Head of caudate nucleus (tissue), 42 donors: ENCODE measurements at places on chromosomes 12 and 14.

DNA sequence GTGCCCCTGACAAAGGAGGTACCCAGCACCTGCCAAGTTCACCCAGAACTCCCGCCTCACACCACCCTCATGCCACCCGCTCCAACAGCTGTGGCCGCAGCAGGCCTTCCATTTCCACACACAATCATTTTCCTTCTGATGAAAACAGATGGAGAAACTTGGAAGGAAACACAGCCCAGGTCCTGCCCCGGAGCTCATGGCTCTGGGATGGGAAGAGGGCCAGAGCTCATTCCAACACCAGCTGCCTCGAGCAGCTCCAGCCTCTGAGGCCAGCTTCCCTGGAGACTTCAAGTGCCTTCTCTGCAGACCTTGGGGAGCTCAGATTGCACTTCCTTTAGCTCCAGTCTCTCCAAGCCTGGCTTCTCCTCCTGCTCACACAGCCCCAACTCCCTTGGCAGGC, 55.1 kb upstream of the CMKLR1 start:
- no peak for DNase-seq

GRCh38 chr12:47965581-47965980, 2.2 kb downstream of the TMEM106C start:
- DNase-seq, result no peak

GRCh38 chr12:47881826-47882427, 22.9 kb downstream of the VDR start:
- DNase-seq, result no peak

- peak; percentile 9 for DNase-seq
These were observed 699 bp downstream of the KTN1 start for GRCh38 chr14:55580470-55581341.

DNA sequence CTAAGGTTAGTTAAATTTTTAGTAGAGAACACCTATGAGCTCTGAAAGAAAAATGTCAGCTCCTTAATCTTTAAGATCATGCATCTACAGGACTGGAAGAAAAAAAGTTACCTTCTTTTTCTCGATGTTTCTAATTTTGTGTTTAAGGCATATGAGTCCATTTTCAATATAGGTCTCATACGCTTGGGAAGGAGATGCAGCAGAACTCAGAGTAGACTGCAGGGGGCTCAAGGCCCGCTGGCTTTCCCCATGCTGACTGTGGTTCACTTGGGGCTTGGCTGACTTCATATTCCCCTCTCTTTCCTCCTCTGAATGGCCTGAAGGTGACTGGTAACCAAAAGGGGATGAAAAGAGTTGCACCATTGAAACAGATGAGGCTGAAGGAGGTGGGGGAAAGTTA, 1.5 kb downstream of the CAPRIN2 start:
- no peak for DNase-seq

GRCh38 chr14:68459480-68460136, 333.3 kb downstream of the ZFP36L1 start:
- no peak for DNase-seq

DNA sequence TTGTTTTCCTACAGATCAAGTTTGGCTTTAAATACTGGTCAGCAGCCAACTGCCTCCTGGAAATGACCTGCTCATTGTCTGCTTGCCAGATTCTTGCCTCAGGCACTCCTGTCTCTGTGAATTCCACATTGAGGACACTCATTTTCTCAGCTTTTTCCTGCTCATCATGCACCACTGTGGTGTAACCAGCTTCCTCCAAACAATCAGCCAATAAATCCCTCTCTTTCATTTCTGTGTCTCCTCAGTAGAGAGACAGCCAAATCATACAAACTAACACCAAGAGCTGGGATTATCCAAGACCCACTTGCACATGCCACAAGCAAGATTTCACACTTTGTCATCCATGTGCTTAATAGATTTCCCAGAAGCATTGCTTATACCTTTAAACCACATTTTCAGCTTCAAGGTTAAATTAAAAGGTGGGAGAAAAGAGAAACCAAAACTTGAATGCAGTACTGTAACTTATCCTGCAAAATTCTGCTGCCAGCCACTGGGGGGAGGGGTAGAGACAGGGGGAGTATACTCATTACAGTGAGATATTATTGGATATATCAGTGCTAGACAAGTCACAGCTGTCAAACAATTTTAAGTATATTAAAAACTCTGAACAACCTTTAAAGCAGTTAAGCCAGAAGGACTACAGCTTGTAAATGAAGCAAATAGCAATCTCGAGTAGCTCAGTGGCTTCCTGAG, 105.0 kb downstream of the PPP2R5E start:
- DNase-seq, result no peak

DNA sequence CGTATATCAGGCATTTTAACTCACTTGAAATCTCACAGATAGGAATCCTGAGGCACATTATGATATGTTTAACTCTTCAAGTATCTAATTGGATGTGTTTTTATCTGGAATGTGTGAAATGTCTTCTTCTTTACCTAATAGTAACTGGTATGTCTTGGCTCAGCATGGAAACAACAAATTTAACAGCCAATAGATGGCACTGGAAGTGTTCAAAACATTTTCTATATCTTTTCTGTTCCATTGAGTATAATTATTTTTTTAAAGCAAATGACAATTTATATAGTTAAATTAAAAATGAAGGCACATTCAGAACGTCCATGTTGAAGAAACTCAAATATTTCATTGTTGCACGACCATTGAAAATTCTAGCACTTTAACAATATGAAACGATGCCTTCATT, 164.6 kb upstream of the SLC16A7 start:
- DNase-seq, result no peak

GRCh38 chr12:13428538-13429265, 232.2 kb downstream of the EMP1 start:
- DNase-seq, result no peak

- DNase-seq, result no peak
These were observed 96.9 kb upstream of the EVL start for GRCh38 chr14:99968191-99968920.

GRCh38 chr12:132632521-132633228, 14.1 kb downstream of the P2RX2 start:
- DNase-seq, result no peak

DNA sequence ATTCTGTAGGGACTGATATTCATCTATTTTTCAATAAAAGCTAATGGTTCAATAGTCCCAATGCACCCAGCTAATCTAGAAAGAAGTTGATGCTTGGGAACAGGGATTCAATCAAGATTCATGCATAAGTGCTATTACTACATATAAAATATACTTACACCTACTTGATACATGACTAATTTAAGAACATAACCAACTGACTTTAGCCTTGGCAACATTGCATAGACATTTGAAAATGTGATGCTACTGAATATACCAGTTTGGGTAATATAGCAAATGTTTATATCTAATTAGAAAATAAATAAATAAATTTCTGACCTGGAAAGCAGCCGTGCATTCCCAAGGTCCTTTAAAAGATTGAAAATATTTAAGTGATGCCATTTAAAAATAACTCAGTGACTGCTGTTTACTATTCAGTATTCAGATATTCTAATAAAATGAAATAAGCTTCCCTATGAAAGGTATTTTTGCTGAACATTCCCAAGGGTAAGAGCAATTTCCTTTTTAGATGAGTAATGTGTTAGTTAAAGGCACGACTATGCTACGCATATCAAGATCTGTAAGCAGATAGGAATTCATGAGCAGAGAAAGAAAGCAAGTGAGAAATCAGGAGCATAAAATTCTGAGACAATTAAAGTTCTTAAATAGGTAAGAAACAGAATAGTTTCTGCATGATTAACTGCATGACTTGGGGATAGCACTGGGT, 160.6 kb upstream of the SYT1 start:
- DNase-seq, result no peak

- DNase-seq, result no peak
These were observed 3.6 kb downstream of the VDR start for GRCh38 chr12:47901063-47901717.

- DNase-seq, result no peak
These were observed 73.5 kb downstream of the RIN3 start for GRCh38 chr14:92586963-92587699.

- no peak for DNase-seq
These were observed 126.9 kb upstream of the KRAS start for GRCh38 chr12:25377469-25378177.

DNA sequence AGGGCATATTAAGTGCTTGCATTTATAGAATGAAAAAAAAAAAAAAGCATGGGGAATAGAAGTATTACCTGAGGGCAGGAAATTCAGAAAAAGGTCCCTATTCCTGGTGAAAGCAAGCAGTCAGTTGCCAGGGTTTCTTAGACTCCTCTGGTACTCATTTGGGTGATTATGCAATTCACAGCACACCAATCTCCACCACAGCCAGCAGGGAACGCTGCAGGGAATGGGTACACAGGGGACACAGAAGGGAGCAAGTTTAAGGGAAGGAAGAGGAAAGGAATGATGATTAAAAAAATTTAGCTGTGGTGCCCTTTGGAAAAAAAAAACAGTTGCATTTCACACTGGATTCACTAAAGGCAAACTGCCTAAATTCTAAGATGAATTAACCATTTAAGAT, 14.2 kb downstream of the BLTP3B start:
- peak; percentile 48 for DNase-seq

DNA sequence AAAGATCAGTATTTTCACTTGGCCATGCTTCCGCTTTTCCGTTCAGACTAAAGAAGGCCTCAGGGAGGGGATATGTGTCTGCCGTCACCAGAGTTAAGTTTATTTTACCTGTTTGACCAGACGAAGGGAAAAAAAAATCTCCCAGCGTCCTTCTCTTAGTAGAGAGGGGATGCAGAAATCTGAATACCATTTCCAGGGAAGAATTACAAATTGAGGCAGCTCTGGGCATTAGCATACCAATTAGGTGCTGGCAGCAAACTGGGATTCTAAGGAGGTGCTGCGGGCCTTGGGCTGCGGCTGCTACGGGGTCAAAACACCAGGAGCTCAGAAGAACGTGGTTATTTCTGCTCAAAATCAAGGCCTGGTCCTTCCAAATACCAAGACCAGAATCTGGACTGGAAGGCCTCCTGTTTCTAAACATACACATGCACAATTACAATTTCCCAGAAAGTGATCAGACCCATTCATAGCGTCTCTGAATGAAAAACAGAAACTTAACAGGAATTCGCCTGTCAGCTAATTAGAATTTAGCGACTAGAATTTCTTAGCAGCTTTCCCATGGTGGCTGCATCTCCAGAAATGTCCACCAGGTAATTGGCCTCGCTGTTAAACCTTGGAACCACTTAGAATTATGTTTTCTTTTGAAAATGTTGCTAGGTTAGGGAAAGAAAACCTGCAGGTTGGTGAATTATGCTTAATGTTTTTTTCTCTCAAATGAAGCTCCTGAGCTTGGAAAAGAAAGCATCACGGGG, 617.0 kb downstream of the VRK1 start:
- no peak for DNase-seq

DNA sequence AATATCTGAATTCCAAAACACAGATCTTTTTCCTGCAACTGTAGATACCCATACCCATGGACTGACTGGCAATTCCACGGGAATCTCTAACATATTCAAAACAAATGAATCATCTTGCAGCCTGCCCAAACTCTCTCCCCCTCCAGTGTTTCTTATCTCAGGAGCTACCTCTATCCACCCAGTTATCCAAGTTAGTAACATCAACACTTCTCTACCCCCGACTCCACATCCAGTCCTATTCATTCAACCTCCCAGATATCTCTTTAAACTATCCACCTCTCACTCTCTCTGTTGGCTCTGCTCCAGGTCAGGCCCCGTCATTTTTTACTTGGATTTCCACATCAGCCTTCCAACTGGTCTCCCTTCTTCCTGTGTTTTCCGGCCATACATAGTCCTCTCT, 6.7 kb upstream of the KCNH5 start:
- no peak for DNase-seq

DNA sequence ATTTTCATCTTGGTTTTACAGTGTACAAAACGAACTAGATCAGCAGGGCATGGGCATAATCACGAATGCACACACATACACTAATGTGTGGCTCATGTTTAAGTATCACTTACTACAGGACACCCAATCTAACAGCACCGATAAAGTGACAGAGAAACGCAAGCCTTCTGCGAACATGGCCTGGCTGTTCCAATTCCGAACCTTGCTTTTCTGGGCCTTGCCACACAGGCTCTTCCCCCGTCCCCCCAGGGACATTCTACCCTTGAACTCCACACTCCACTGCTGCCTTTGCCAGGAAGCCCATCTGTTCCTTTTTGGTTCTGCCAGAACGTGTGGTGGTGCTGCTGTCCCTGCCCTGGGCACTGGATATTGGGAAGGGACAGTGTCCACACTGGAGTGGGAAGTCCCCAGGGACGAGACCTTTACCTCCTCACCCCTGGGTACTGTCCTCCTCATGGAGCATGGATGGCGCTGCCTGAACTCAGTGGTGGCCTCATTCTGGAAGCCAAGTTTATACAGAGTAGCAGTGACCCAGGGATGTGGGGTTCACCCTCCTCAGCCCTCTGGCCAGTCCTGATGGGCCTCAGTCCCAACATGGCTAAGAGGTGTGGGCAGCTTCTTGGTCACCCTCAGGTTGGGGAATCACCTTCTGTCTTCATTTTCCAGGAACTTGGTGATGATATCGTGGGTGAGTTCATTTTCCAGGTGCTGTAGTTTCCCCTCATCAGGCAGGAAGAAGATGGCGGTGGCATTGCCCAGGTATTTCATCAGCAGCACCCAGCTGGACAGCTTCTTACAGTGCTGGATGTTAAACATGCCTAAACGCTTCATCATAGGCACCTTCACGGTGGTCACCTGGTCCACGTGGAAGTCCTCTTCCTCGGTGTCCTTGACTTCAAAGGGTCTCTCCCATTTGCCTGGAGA, 7.9 kb downstream of the SERPINA1 start:
- DNase-seq, result no peak

GRCh38 chr14:105935384-105935783, 409.0 kb downstream of the TMEM121 start:
- no peak for DNase-seq

DNA sequence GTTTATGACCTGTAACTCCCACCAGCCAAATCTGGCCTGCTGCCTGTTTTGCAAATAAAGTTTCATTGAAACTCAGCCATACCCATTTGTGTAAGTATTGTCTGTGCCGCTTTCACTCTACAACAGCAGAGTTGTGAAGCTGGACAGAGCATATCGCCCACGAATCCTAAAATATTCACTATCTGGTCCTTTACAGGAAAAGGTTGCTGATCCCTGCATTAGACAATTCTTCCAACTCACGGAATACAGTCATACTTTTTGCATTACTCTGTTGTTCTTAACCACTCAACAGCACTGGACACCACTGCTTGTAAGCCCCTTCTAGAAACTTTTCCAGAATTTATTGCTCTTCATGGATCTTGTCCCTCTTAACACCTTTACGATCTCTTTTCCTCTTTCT, 435.4 kb downstream of the EGLN3 start:
- DNase-seq, result no peak

GRCh38 chr14:53953002-53953827, 3.4 kb downstream of the BMP4 start:
- peak; percentile 72 for DNase-seq

GRCh38 chr12:118238888-118239287, 103.0 kb downstream of the PEBP1 start:
- DNase-seq, result no peak
